SW 1271 (cell line): ENCODE measurements at places on chromosomes 1 and 21.

GRCh38 chr1:52502789-52503188, 50.1 kb downstream of the TUT4 start:
- DNase-seq: no peak

DNA sequence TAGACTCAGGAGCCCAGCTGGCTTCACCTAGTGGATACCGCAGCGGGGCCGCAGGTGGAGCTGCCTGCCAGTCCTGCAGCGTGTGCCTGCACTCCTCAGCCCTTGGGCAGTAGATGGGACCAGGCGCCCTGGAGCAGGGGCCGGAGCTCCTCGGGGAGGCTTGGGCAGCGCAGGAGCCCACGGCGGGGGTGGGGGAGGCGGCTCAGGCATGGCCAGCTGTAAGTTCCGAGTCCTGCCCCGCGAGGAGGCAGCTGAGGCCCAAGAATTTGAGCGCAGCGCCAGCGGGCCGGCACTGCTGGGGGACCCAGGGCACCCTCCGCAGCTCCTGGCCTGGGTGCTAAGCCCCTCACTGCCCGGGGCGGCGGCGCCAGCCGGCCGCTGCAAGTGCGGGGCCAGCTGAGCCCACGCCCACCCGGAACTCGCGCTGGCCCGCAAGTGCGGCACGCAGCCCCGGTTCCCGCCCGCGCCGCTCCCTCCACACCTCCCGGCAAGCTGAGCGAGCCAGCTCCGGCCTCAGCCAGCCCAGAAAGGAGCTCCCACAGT, 30.9 kb downstream of the UTP25 start:
- DNase-seq: no peak

DNA sequence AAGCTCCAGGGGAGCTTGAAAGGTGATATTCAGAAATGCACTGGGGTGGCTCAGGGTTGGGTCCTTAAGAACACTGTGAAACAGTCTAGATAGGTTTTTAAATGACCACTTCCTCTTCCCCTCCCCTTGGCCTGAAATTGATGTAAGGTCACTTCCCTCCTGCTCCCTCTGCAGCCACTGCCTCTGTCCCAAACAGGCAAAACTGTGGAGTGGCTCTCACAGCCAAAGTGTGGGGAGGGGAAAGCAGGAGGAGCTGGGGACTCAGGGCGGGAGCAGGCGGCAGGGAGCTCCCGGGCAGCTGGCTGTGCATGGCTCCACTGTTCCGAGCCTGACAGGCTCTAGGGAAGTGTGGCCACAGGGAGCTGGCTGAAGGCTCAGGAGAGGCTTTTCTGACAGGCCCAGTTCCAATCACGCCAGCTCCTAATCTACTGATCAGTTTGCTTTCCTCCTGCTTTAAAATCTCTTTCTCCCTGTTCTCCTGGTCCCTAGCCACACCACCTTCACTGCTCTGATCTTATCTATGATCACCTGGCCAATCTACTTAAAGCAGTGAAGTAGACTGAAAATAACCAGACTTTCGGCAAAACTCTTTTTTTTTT, 5.1 kb upstream of the CSRP1 start:
- DNase-seq: no peak

DNA sequence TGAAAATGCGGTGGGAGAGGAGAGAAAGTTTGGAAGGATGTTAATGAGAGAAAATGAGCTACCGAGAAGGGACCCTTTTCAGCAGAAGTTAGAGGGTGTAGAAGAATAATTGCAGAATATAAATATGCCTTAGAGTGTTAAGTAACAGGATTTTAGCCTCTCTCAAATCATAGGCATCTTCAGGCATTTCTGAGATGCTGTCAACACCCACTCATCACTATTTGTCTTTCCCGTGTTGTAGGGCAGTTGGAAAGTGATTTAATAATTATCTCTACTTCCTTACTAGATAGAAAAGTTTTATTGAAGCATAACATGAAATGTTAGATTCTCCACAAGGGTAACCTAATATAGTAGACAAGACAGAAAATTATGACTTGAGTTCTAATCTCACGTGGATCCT, 96.4 kb upstream of the RGS4 start:
- no peak for DNase-seq

DNA sequence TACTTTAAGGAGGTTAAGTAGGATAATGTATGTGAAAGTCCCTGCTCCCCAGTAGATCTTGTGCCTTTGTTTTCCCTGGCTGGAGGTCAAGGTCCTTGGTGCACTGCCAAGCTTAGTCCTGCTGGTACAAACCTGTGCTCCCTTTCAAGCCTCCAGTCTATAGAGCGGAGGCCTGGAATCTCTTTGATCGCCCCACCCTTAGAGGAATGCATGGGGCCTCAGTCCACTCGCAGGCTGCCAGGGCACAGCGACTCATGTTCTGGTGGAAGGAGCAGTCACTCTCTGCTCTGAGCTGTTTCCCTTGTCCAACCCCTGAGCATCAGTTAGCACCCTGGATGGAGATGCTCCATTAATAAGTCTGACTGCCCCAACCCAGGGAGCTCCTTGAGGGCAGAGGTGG, 121.8 kb downstream of the HMGB4 start:
- DNase-seq: no peak

DNA sequence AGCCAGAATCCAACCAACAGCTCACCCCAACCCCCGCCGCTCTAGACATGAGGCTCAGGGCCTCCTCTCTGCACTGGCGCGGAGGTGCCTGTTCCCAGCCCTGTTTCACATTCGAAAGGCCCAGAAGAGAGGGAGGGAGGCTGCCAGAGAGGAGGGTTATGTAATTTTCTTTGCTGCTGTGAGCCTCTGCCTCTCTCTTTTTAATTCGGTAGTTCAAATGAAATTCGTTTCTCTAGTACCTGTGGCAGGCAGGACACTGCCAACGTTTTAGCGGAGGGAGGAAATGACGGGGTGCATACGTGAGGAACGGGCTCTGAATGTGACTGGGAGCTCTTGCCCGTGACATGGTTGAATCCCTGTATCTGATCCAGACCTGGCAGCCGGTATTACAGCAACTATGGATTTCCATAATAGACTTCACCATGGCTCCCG, 9.4 kb downstream of the PRDM16 start:
- DNase-seq: no peak

DNA sequence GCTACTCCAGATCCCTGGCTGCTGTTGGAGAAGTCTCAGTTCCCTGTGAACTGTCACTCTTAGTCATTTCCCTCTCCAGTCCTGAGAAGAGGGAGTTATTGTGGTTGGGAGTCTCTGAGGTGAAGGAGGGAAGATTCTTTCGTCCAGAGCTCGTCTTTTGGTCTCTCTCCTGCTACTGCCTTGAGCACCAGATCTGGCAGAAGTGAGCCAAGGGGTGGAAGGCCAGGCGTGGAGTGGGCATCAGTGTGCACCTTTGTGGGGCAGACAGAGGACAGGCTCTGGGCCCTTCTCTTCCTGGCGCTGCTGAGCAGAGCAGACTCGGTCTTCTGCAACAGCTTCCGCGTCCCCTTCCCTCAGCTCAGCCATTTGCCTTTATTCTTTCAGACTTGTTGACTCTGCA, 19.1 kb downstream of the CLCN6 start:
- DNase-seq: no peak

GRCh38 chr1:230797376-230797920, 50.3 kb downstream of the CAPN9 start:
- DNase-seq: no peak

DNA sequence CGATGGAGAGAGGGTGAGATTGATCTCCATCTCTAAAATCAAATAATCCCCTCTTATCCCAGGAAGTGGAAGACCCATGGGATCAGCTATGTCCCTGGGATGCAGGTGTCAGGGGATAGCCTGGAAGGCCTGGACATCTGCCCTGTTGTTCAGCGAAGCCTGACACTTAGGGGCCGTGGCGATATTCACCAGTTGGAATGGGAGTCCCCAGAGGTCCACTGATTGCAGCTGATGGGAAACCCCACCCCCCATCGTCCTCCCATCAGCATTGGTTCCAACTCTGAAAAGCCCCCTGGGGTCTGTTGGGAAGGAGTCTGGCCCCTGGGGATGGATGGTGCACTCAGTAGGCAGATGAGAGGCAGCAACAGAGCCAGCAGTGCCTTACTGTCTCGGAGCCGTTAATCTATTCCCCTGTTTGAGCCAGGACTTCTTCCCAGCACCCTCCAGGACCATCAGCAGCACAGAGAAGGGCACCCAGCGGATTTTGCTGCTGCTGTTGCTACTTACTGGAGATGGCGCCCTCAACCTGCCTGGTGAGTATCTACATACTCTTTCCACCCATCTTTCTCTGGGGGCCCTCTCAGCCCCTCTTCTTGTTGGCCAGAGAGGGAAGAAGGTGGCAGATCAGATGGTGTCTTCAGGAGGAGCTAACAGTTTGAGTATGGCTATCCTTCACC, 13.4 kb downstream of the CATSPER4 start:
- no peak for DNase-seq

DNA sequence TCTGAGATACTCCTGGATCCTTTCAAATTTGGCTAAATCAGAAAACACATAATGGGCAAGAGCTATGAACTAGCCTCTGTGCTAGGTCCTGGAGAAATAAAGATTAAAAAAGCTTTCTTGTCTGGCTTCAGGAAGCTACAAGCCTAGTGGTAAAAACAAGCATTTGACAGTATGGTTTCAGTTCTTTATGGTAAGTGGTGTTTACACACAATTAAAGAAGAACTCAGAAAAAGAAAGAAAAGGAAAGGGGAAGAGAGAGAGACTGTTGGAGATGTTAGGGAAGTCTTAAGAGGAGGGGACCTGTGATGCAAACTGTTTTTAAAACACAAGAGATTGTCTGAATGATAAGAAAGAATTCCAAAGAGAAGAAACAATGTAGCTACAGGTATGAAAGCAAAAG, 1.8 kb downstream of the OR10J1 start:
- no peak for DNase-seq

DNA sequence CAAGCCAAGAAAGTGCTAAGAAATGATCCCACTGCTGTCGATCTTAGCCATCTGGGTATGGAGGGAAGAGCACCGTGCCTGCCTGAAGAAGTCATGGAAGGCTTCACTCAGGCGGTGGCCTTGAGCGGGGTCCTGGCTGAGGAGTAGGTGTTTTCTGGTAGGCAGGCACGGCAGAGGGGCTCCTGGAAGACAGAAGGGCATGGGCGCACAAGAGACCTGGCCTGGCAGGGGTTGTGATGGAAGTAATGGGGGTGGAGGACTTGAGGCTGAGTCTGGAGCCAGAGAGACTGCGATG, 185.1 kb downstream of the KAZN start:
- no peak for DNase-seq

GRCh38 chr21:34933609-34934335, 115.3 kb downstream of the RUNX1 start:
- no peak for DNase-seq

GRCh38 chr1:6257541-6258069, 3.3 kb downstream of the GPR153 start:
- no peak for DNase-seq

GRCh38 chr1:89847191-89847729, 26.4 kb downstream of the LRRC8D start:
- DNase-seq: no peak

DNA sequence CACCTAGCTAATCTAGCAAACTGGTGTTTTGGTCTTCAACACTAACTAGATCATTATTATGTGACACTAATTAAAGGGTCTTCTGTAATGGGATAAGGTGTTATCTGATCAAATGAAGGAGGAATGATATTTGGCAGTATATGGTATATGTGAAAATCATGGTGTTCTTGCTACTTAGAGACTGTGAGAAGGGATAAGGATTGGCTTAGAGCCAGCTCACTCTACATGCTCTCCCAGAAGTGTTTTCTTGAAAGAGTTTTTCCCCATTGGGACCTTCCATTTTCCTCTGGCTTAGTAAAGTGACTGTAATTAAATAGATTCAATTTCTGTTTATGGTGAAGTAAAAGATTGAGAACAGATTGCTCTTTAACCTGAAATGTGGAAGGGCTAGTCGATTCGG, 71.2 kb upstream of the RGL1 start:
- no peak for DNase-seq

- DNase-seq: no peak
These were observed 5.8 kb downstream of the C21orf58 start for GRCh38 chr21:46317710-46318463.

DNA sequence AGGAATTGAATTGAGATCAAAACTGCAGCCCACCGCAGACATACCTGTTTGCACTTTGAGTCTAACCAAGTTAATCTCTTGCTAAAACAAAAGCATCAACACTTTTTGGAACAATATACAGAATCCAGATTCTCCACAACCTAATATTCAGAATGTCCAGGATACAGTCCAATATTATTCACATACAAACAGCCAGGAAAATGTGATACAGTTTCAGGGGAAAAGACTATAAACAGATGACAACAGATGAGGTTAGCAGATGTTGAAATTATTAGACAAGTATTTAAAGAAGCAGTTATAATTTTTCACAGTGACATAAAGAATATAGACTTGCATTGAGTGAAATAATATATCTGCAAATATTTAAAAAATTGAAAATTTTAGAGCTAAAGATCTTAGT, 678.1 kb upstream of the CXADR start:
- no peak for DNase-seq

GRCh38 chr1:235843461-235843961, 23.2 kb downstream of the LYST start:
- peak; percentile 37 for DNase-seq

GRCh38 chr1:209768354-209768774, 12.5 kb downstream of the TRAF3IP3 start:
- no peak for DNase-seq

DNA sequence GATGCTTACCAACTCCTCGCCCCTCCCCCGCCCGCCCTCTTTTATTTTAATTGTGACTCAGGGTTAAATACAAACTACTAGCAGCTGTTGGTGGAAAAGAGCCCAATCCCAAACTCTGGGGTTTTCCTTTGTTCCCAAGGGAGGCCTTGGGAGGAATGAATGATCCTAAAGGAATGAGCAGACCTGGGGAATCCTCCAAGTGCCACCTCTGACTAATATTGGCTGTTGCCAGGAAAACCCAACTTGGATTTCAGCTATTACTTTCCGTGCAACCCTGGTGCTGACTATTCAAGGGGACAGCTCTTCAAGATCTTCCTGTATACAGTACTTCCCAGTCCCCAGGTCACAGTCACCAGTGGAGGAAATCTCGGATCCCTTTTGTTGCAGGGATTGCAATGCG, 1.3 kb upstream of the S100A10 start:
- DNase-seq: peak; percentile 75

DNA sequence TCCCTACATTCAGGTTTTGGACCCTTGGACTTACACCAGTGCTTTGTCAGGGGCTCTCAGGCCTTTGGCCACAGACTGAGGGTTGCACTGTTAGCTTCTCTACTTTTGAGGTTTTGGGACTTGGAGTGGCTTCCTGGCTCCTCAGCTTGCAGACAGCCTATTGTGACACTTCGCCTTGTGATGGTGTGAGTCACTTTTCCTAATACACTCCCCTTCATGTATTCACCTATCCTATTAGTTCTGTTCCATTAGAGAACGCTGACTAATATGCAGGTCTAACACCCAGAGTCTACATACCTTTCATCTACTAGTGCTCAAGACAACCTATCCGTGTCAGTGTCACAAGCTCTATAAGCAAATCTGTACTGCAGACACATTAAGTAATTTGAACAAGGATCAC, 605.3 kb downstream of the KCNT2 start:
- no peak for DNase-seq

GRCh38 chr1:15430787-15431570, 7.3 kb upstream of the CTRC start:
- peak; percentile 17 for DNase-seq
